Glutamatergic neuron (in vitro differentiated cells): ENCODE measurements at places on chromosomes 13 and 19. TPM values are rescaled to one million over a fixed set of nuclear protein-coding genes. Genes with fewer than 3 reads are reported as not detected.

DNA sequence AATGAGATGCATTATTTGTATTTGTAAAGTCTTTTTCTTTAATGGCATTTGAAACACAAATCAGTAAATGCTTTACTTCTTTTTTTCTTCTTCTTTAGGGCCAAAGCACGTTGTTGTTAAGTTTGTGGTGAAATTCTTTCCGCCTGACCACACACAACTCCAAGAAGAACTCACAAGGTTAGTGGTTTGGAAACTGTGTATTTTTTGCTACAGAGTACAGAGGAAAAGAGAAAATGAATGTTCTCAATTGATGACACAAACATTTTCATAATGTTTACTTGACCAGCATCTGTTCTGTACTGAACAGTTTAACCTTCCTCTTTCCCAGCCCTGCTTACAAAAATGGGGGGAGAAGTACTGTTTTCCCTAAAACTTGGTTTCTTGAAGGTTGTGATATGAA, 190.9 kb upstream of the RNF113B start:
- no peak for DNase-seq

GRCh38 chr13:79457390-79457789, 23.6 kb upstream of the NDFIP2 start:
- no peak for DNase-seq

- DNase-seq: no peak
Measured at GRCh38 chr13:99908140-99908803, 63.3 kb downstream of the ZIC5 start.

Gene ADGRE1
- not detected for total RNA-seq

GRCh38 chr13:92804926-92805325, 421.7 kb upstream of the GPC6 start:
- no peak for DNase-seq
